Heart left ventricle (tissue), 16 donors: ENCODE measurements at places on chromosomes 11 and 22.
A peak's percentile ranks its signal among the peaks of the same experiment; 100 is the strongest.

GRCh38 chr11:125968354-125968753 is 22.5 kb downstream of the VSIG10L2 start:
- H3K27me3 ChIP-seq: no peaks in the 10 kb centered on the region
- H3K4me3 ChIP-seq: no peak overlapping the region
- no peaks in the 10 kb centered on the region for H3K36me3 ChIP-seq
- no peaks in the 10 kb centered on the region for H3K4me1 ChIP-seq

- H3K27ac ChIP-seq: no peak overlapping the region
- no peak for DNase-seq
- no peaks in the 10 kb centered on the region for H3K27me3 ChIP-seq
- H3K4me3 ChIP-seq: no peak overlapping the region
Measured at GRCh38 chr11:81960443-81960842, 773.2 kb downstream of the FAM181B start.

DNA sequence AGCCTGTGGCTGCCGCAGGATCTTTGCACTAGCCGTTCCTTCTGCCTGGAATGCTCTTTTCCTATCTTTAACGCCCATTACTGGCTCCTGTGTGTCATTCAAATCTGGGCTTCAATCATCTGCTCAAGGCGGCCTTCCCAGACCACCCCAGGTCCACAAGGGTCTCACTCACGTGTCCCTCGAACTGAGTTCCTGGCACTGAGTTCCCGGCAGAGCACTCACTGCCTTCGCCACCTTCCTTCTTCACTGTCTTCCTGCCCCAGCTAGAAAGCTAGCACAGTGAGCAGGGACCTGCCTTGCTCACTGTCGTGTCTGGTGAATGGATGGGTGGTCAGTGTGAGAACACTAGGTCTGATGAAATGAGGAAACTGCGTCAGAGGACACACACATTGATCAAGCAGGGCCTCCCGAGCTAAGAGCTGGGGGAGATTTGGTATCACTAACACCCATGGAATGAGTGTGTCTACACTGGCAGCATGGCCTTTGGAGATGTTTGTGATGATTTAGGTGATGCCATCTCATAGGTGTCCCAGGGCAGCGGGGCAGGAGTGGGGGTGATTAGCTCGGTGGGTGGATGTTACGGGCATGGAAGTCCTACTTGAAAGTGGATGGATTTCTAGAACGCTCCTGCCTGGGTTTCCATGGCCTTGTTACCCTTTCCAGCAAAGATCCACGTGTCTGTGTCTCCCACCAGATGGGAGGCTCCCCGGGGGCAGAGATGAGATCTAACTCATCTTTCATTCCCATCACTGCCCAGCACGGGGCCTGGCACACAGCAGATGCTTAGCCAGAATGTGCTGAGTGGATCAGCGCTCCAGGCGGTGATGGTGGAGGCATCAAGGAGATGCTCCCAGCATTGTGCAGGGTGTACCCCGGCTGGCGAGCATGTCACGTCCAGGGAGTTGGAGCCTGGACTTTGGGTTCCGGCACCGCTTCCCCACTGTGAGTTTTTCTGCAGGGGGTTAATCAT is 64.5 kb downstream of the SHISAL1 start:
- H3K4me3 ChIP-seq: no peak overlapping the region
- H3K4me1 ChIP-seq: no peaks in the 10 kb centered on the region
- DNase-seq: no peak
- no peak overlapping the region for H3K27ac ChIP-seq
- H3K27me3 ChIP-seq: no peaks in the 10 kb centered on the region
- no peaks in the 10 kb centered on the region for H3K36me3 ChIP-seq

DNA sequence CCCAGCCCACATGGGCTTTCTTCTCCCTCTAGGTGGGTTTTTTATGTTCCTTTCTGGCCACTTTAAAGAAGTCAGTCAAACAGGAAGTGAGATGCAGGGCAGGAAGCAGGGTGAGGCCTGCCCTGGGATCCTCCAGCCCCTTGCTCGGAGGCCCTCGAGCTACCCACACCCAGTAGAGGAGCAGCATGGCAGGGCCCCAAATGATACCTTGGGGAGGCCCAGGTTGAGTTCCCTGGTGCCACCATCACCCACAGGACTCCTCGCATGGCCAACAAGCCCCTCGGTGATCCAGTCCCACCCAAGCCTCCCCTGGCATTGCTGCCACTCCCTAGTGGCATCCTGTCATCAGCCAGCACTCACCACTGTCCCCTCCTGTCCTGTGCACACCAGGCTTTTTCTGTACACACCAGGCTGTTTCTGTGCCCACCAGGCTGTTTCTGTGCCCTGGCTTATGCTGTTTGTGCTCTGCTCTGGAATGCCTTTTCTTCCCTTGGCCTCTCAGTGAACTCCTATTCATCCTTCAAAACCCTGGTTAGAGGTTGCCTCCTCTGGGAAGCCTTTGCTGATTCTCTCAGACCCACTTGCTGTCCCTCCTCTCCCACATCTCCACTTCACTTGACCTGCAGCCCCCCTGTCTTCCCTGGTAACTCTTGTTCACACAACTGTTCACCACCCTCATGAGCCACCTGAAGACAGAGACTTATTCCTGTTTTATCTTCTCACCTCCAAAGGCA is 3.1 kb upstream of the PTGDR2 start:
- H3K4me1 ChIP-seq: no peaks in the 10 kb centered on the region
- H3K36me3 ChIP-seq: no peaks in the 10 kb centered on the region
- no peaks in the 10 kb centered on the region for H3K27me3 ChIP-seq
- peak; percentile 19 for DNase-seq

- H3K4me1 ChIP-seq: peaks cover 24% of the 10 kb centered on the region
- DNase-seq: no peak
- H3K27ac ChIP-seq: no peak overlapping the region
- H3K36me3 ChIP-seq: peaks cover 72% of the 10 kb centered on the region
- no peak overlapping the region for H3K4me3 ChIP-seq
- H3K27me3 ChIP-seq: no peaks in the 10 kb centered on the region
Measured at GRCh38 chr11:69645801-69646492, 5.0 kb downstream of the CCND1 start.

DNA sequence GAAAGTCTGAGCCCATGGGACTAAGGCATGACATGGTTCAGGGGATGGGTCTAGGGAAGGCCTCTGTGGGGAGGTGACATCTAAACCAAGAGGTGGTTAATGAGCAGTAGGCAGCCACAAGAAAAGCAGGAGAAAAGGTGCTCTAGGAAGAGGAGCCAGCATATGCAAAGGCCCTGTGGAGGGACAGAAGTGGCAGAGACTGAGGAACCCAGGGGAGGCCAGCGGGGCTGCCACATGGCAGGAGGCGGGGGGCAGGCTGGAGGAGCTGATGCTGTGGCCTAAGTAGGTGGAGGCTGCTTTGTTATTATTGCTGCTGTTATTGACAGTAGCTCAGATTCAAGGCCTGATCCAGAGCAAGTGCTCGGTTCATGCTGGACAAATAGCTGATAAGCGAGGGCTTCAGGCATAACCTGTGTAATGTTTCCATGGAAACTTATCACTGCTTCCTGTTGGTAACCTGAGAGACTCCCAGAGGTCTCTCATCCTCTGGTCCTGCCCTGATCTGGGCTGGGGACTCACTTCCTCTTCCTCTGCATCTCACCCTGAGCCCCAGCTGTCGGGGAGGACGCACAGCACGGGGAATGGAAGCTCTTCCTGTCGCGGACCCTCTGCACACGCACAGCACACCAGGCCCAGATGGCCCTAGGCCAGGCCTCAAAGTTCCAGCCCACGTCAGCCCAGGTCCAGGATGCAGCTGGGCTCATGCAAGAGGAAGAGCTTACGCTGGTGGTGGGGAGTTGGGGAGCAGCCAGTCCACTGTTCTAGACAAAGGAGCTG is 75.2 kb upstream of the TP53I11 start:
- H3K27me3 ChIP-seq: no peaks in the 10 kb centered on the region
- DNase-seq: peak; percentile 88
- peaks cover 41% of the 10 kb centered on the region for H3K4me1 ChIP-seq
- H3K36me3 ChIP-seq: no peaks in the 10 kb centered on the region

- H3K4me1 ChIP-seq: no peaks in the 10 kb centered on the region
- no peaks in the 10 kb centered on the region for H3K36me3 ChIP-seq
- no peak for DNase-seq
- H3K27ac ChIP-seq: no peak overlapping the region
- no peak overlapping the region for H3K4me3 ChIP-seq
Measured at GRCh38 chr22:17218341-17218740, 894 bp downstream of the ADA2 start.

DNA sequence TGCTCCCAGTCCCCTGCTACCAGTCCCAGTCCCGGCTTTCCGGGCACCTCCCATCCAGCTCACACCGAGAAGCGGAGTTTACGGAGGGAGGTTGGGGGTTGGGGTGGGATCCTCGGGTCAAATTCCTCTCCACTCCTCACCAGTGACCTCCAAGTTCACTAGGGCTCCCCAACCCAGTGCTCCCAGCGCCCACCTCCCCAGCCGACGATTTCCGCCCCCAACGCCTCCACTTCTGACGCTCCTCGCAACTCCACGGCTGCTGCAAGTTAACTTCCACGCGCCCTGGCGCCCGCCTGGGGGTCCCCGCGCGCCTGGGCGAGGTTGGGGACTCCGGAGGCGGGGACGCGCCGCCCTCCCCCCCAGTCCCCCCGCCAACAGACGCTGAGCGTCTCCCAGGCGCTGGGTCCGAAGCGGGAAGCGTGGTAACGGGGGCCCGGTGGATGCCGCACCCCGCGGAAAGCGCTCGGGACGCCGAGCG is 526 bp downstream of the TPST2 start:
- no peaks in the 10 kb centered on the region for H3K27me3 ChIP-seq
- H3K4me3 ChIP-seq: peak overlapping the region; percentile 94
- peak overlapping the region; percentile 87 for H3K27ac ChIP-seq
- H3K4me1 ChIP-seq: peaks cover 28% of the 10 kb centered on the region

DNA sequence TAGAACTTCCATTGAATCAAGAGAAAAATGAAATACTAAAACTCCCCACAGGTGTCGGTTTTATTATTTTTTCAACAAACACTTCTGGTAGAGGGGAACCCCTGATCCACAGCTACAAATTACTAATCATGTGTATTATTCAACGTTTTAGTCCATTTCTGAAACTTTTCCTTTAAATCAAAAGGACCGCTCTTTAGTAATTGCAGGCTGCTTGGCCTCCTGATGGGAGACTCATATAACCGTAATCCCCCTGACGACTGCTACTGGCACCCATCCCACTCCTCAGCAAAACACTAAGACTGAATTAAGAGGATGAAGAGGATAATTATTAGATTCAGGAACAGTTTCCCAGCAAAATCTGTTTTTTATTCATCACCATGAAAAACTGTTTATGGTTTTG is 46.4 kb downstream of the PAX6 start:
- H3K4me1 ChIP-seq: no peaks in the 10 kb centered on the region
- H3K36me3 ChIP-seq: no peaks in the 10 kb centered on the region
- DNase-seq: no peak
- no peak overlapping the region for H3K27ac ChIP-seq
- H3K27me3 ChIP-seq: no peaks in the 10 kb centered on the region

DNA sequence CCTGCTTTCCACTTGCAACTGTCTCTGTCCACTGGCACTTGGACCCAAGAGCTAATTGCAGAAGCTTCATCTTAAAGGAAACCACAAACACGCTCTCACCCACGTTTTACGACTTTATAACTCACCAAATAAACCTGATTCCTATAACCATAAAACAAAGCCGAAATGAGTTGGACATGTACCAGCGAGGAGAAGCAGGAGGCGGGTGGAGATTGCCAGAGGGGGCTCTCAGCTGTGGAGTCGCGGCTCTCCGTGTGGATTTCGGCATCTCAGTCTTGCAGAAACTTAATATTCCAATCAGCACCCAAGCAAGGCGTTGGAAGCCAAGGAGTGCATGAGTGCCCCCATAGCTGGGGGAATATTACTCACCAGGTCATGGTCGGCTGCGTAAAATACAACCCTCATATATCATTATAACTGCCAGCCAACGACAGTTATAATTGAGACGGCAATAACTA is 483.6 kb downstream of the MN1 start:
- no peak for DNase-seq
- H3K27me3 ChIP-seq: no peaks in the 10 kb centered on the region
- no peaks in the 10 kb centered on the region for H3K36me3 ChIP-seq
- H3K27ac ChIP-seq: no peak overlapping the region

- no peaks in the 10 kb centered on the region for H3K27me3 ChIP-seq
- peak; percentile 45 for DNase-seq
- H3K27ac ChIP-seq: peak overlapping the region; percentile 54
- H3K4me3 ChIP-seq: no peak overlapping the region
Measured at GRCh38 chr22:25942115-25942855, 200.3 kb downstream of the MYO18B start.

- no peaks in the 10 kb centered on the region for H3K4me1 ChIP-seq
- no peak overlapping the region for H3K27ac ChIP-seq
- no peak for DNase-seq
- H3K4me3 ChIP-seq: no peak overlapping the region
- H3K27me3 ChIP-seq: no peaks in the 10 kb centered on the region
- no peaks in the 10 kb centered on the region for H3K36me3 ChIP-seq
Measured at GRCh38 chr11:76734456-76735420, 48.4 kb upstream of the TSKU start.

- no peaks in the 10 kb centered on the region for H3K27me3 ChIP-seq
- H3K4me1 ChIP-seq: no peaks in the 10 kb centered on the region
- no peak overlapping the region for H3K27ac ChIP-seq
- DNase-seq: no peak
- no peaks in the 10 kb centered on the region for H3K36me3 ChIP-seq
Measured at GRCh38 chr11:128052912-128053641, 534.3 kb downstream of the ETS1 start.

DNA sequence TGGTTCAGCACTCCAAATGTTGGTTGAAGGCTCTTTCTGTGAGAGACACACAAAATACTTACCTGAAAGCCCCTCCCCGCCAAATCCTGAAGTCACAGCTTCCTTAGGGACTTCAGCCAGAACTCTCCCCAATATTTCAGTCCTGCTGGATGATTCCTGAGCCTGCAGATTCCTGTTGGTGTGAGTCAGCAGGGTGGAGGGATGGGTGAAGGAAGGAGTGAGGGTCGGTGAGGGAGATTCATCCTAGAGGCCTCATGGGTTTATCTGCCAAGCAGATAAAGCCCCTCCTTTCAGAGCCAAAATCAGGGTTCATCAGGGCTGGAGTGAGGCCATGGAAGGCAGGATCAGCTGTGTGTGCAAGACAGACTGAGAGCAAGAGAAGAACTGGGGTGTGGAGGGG is 37.9 kb downstream of the SMIM38 start:
- no peak for DNase-seq
- no peak overlapping the region for H3K4me3 ChIP-seq
- no peaks in the 10 kb centered on the region for H3K4me1 ChIP-seq
- no peak overlapping the region for H3K27ac ChIP-seq

DNA sequence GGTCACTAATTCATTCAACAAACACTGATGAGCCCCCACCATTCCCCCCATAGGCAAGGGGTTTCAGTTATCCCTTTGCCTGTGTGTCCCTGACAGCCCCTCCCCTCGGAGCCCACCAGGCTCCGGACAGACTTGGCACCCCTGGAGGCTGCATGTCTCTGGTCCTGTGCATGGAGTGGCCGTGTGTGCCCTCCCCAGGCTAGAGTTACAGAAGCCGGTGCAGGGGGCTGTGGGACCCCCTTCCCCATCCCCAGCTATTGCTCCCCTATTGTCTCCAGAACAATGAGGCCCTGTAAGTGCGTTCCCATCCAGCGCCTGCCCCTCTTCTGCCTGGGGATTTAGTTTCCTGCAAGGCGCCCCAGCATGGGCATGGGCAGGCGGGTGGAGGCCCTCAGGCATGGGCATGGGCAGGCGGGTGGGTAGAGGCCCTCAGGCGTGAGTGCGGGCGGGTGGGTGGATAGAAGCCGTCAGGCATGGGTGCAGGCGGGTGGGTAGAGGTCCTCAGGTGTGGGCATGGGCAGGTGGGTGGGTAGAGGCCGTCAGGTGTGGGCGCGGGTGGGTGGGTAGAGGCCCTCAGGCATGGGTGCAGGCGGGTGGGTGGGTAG is 1.5 kb downstream of the MUC2 start:
- no peaks in the 10 kb centered on the region for H3K36me3 ChIP-seq
- H3K4me3 ChIP-seq: no peak overlapping the region
- no peaks in the 10 kb centered on the region for H3K27me3 ChIP-seq
- no peak overlapping the region for H3K27ac ChIP-seq
- no peak for DNase-seq
